ENCODE measurements at places on chromosomes 4 and X. TPM values are rescaled to one million over a fixed set of nuclear protein-coding genes. Genes with fewer than 3 reads are reported as not detected.
A peak's percentile ranks its signal among the peaks of the same experiment; 100 is the strongest.

DNA sequence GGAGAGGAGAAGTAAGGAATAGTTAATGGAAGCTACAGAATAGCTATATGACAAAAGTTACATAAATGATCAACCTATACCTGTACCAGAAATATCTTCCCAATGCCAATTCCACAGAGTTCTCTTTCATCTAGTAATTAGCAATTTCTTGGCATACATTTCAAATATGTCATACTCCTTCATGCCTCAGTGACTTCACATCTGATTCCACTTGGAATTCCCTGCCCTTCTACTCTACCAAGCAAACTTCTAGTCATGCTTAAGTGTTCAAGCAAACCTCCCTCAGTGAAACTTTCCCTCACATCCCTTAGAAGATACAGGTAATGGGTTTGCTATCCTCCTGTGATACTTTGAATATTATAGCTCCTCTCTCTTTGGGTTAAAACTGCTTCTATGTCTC lies 127.1 kb downstream of the KLHL13 start:
- H3K4me3 ChIP-seq: no peak overlapping the region
- H3K27ac ChIP-seq: no peak overlapping the region
- H3K4me1 ChIP-seq: no peaks in the 10 kb centered on the region
- DNase-seq: no peak
- no peaks in the 10 kb centered on the region for H3K27me3 ChIP-seq

DNA sequence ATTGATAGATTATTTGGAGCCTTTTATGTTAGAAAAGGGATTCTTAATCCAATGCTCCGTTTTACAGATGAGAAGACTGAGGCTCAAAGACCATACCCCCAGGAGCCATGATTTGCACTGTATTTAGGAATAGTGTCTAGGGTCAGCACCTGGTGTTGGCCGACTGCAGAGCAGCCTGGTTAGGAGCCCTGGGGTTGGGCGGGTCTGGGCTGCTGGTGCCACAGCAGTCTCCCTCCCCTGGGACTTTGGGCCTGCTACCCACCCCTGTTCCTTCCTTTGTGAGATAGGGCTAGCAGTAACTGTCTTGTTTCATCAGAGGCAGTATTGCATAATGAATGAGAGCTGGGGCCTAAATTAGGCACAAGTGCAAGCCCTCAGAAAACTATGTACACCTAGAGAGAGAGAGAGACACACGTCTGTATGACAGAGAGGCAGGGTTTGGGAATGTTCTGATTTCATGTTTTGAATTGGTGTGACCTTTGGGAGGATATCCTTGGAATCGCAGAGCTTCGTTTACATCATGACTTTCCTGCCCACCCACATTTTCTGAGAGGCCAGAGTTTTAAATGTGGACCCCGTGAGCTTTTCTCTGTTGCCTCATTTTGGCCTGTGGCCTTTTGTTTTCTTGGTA lies 111.7 kb downstream of the PTTG2 start:
- DNase-seq: no peak
- no peak overlapping the region for H3K4me3 ChIP-seq
- no peaks in the 10 kb centered on the region for H3K27me3 ChIP-seq
- no peak overlapping the region for H3K27ac ChIP-seq
- H3K36me3 ChIP-seq: peaks cover 10% of the 10 kb centered on the region

- no peak overlapping the region for H3K27ac ChIP-seq
- no peak overlapping the region for H3K4me3 ChIP-seq
- no peaks in the 10 kb centered on the region for H3K36me3 ChIP-seq
Measured at GRCh38 chrX:136019226-136019625, 34.0 kb downstream of the SLC9A6 start.

PAGE2B gene
- not detected for total RNA-seq

PIR gene
- total RNA-seq: 11.5 TPM

RTL9 gene
- total RNA-seq: 0.26 TPM

DNA sequence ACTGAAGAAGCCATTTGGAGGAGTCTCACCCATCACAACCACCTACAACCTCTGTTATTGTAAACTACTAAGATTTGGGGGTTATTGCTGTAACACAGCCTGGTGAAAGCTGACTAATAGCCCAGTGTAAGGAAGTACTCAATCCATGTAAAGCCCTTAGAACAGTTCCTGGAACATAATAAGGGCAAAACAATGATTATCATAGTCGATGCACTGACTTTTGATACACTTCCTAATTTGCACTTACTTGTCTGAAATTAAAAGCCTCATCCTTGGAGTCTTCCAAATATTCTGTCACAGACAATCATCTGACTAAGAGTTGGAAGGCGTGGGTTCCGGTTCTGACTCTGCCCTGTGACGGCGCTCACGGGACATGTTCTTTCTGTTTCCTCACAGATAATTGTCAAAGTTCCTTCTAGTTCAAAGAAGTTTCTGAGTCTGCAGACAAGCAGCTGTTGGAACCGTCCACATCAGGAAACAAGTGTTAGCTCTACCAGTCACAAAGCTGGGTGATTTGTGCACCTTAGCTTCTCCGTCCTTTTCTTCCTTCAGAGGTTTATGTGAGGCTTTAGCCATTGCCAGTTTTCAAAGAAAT lies 33.4 kb upstream of the RASGEF1B start:
- no peaks in the 10 kb centered on the region for H3K36me3 ChIP-seq
- no peak overlapping the region for H3K4me3 ChIP-seq
- DNase-seq: peak; percentile 91
- H3K4me1 ChIP-seq: no peaks in the 10 kb centered on the region

- no peaks in the 10 kb centered on the region for H3K27me3 ChIP-seq
- H3K4me1 ChIP-seq: no peaks in the 10 kb centered on the region
- no peak for DNase-seq
- no peak overlapping the region for H3K27ac ChIP-seq
- H3K4me3 ChIP-seq: no peak overlapping the region
Measured at GRCh38 chr4:61473306-61473705, 273.2 kb downstream of the ADGRL3 start.

DNA sequence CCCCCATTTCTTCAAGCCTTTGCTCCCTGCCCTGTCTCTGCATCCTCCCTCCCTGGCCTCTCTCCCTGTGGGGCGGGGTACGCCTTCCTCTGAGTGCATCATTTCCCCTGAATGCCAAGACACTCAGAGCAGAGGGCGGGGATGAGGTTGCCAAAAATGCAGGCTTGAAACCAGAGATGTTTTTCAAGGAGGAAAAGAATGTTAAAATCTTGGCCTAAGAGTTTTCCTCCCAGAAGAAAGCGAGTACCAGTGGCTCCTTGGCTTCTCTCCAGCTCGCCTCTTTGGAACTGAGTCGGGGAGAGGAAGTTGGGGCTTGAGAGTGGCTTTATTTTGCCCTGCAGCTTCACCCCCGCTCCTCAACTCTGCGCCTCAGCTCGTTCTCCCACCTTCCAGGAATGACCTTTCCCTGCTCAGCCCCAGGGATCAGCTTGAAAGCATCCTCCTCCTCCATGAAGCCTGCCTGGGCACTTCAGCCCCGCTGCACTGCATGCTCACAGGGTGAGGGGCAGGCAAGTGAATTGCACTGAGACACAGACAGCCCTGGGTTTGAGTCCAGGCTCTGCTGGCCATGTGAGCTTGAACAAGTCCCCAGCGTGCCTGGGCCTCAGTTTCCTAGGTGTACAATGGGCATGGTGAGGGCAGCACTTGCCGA lies 57.5 kb upstream of the SORCS2 start:
- H3K4me1 ChIP-seq: no peaks in the 10 kb centered on the region
- DNase-seq: peak; percentile 87
- H3K27ac ChIP-seq: no peak overlapping the region
- no peak overlapping the region for H3K4me3 ChIP-seq
- H3K36me3 ChIP-seq: no peaks in the 10 kb centered on the region

TMEM128 gene
- total RNA-seq: 15.6 TPM

TLL1 gene
- 19.5 TPM for total RNA-seq

- no peaks in the 10 kb centered on the region for H3K4me1 ChIP-seq
- H3K4me3 ChIP-seq: no peak overlapping the region
- H3K36me3 ChIP-seq: no peaks in the 10 kb centered on the region
- no peaks in the 10 kb centered on the region for H3K27me3 ChIP-seq
Measured at GRCh38 chrX:18297251-18297650, 57.2 kb downstream of the SCML2 start.

C4orf50 gene
- total RNA-seq: 0.06 TPM

DNA sequence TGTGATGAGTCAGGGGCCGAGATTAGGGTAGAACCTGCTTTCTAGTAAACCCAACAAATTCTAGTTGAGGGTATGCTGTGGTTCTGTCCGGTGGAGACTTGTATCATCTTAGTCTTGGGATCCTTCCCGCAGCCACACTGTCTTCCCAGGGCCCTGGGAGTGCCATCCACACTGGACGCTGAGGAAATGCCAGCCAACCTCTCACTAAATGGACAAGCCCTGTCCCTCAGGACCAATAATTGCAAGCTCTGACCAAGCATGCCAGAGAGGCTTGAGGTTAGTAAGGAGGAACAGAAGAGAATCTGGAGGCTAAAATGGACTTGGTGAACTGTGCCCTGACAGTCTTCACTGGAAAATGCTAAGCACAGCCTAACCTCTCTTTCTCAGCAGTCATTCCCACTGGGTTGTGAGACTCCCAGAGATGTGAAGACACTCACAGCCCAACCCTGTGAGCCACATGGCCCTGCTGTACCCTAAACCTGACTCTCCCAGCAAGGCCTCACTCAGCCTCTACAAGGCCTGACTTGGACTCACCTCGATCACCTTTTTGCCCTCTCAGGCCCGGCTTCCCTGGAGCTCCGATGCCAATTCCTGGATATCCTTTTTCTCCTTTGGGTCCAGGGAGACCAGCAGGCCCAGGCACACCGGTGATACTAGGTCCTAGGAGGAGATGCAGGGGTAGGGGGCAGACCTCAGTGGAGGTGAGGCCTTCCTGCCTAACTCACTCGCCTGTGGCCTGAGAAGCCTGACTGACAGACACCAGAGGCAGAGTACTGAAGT lies 77.6 kb downstream of the ATG4A start:
- DNase-seq: no peak
- no peaks in the 10 kb centered on the region for H3K36me3 ChIP-seq
- no peaks in the 10 kb centered on the region for H3K4me1 ChIP-seq
- no peaks in the 10 kb centered on the region for H3K27me3 ChIP-seq
- H3K4me3 ChIP-seq: no peak overlapping the region

BMX gene
- total RNA-seq: 3.8 TPM

GRCh38 chr4:175369087-175369486 lies 443.0 kb downstream of the GPM6A start:
- no peaks in the 10 kb centered on the region for H3K27me3 ChIP-seq
- no peak for DNase-seq
- H3K4me1 ChIP-seq: no peaks in the 10 kb centered on the region
- H3K36me3 ChIP-seq: no peaks in the 10 kb centered on the region
- H3K4me3 ChIP-seq: no peak overlapping the region

SPP1 gene
- total RNA-seq: 180 TPM

- H3K36me3 ChIP-seq: no peaks in the 10 kb centered on the region
- H3K27me3 ChIP-seq: no peaks in the 10 kb centered on the region
- no peak overlapping the region for H3K4me3 ChIP-seq
- no peak for DNase-seq
- H3K4me1 ChIP-seq: no peaks in the 10 kb centered on the region
Measured at GRCh38 chr4:86967073-86967472, 32.3 kb downstream of the AFF1 start.

TASL gene
- total RNA-seq: 4.4 TPM

DNA sequence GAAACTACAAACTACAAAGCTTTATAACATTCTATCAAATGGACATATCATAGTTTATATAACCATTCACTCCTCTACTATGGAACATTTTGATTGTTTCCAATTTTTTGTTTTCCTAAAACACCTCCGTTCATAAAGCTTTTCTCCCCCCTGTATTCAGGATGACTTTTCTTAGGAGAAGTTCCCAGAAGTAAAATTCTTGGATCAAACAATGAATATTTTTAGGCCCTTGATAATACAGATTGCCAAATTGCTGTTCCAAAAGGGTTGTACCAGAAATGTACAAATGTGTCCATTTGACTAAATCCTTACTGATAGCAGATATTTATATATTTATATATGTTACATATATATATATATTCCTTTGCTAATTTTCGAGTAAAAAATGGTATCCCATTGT lies 77.8 kb downstream of the GPC3 start:
- no peaks in the 10 kb centered on the region for H3K27me3 ChIP-seq
- no peaks in the 10 kb centered on the region for H3K36me3 ChIP-seq
- DNase-seq: no peak
- H3K4me1 ChIP-seq: no peaks in the 10 kb centered on the region

DNA sequence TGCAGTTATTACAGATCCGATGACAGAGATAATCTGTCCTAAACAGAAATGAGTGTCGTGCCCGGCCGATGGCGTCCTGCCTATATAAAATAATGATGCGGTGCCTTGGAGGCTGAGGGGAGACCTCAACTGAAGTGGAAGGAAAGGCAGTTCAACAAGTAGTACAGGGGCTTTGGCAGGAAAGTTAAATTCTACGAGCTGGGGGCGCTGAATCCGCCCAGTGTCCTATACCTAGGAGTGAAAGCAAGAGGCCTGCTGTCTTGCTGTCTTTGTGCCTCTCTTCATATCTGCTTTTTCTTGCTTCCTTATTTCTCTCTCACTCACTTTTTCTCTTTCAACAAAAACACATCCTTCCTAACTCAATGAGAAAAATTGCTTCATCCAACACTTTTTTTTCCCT lies 82.2 kb upstream of the PRPS2 start:
- no peaks in the 10 kb centered on the region for H3K4me1 ChIP-seq
- no peaks in the 10 kb centered on the region for H3K27me3 ChIP-seq
- no peaks in the 10 kb centered on the region for H3K36me3 ChIP-seq
- H3K4me3 ChIP-seq: no peak overlapping the region

DNA sequence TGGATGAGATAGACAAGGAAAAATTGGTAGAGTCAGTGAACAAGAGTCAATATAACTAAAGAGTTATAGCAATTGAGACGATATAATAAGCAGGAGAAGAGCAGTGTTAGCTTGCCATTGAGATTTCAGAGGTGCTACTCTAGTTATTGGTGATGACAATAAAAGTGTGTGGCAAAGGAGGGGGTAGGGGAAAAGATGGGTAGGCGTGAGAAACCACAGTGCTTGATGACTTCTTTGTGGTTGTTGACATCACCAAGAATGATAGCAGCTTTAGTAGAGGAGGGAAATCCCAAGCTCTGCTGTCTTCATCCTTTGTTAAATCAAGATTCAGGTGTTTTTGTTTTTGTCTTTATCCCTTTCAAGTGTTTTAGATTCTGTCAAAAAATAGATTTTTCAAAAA lies 179.9 kb upstream of the PPP3CA start:
- no peaks in the 10 kb centered on the region for H3K27me3 ChIP-seq
- no peak overlapping the region for H3K4me3 ChIP-seq
- H3K36me3 ChIP-seq: no peaks in the 10 kb centered on the region
- H3K27ac ChIP-seq: no peak overlapping the region
- no peaks in the 10 kb centered on the region for H3K4me1 ChIP-seq

HS6ST2 gene
- 0.09 TPM for total RNA-seq

CXorf49 gene
- total RNA-seq: not detected

ELK1 gene
- 27.2 TPM for total RNA-seq

DNA sequence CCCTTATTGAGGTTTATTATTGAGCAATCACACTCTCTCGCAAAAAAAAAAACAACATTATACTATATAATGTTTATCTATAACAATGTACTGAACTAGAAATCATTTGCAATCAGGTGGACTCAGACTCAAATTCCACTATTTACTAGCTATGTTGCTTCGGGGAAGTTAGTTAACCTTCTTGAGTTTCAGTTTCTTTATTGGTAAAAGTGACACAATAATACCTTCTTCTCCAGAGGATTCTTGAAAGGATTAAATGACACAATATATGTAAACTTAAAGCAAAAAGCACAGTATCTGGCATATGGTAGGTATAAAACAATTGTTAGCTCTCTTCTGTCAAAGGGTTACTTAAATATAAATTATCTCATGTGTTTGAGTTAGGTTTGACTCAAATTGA lies 31.5 kb upstream of the HDAC8 start:
- no peaks in the 10 kb centered on the region for H3K27me3 ChIP-seq
- no peak overlapping the region for H3K27ac ChIP-seq
- peaks cover 2% of the 10 kb centered on the region for H3K36me3 ChIP-seq
- DNase-seq: no peak
- H3K4me3 ChIP-seq: no peak overlapping the region
- H3K4me1 ChIP-seq: no peaks in the 10 kb centered on the region
